ENCODE measurements at places on chromosomes 12 and 14.
A peak's percentile ranks its signal among the peaks of the same experiment; 100 is the strongest.

DNA sequence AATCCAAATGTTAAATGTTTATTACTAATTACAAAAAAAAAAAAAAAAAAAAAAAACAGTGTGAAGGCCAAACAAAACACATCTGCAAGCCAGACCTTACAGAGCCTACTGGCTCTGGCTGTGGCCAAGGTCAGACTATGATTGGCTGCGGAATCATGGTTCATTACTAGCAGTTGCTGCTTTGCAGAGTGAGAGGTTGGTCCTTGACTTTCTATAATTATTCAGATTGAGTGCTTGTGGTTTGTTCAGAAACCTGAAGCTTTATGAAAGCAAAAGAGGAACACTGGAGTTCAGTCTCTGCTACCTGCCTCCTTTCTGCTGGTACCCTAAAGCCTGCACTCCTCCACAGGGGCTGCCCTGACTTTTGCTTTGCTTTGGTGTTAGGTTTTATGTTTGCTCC, 550.9 kb downstream of the BCL11B start:
- DNase-seq = no peak

DNA sequence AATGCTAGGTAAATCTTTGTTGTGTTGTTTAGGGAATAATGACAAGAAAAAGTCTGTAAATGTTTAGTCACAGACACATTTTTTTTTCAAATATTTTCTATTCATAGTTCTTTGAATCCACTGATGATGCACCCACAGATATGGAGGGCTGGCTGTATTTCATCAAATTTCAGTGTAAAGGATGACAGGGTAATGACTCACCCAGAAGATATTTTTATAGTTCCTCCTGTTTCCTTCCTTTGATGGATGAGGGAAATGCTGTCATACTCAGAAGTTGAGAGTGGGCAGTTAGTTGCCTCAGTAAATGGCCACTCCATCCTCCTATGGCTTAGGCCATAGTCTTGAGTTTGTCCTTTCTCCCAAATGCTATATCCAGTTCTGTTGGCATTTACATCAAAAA, 76.9 kb upstream of the REP15 start:
- peak; percentile 97 for DNase-seq

GRCh38 chr12:76084863-76085519, 506 bp upstream of the NAP1L1 start:
- no peak for DNase-seq

DNA sequence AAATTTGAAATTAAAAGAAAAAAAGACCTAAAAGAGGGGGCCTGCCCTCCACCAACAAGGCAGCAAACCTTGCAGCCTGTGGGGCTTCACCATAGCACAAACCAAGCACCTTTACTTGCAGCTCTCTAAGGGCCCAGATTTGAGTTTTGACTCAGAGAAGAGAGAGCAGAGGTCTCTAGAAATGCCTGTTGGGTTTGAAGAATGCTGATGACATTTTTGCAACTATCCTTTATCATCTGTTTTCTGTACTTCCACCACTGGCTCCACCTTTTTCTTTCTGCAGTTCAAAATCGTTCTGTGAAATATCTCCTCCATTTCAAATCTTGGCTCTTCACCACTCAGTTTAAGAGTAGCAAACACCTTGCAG, 83.8 kb upstream of the HMGA2 start:
- DNase-seq = no peak

- peak; percentile 79 for DNase-seq
Measured at GRCh38 chr12:72346363-72346944, 74.3 kb downstream of the TRHDE start.

GRCh38 chr14:39682582-39682981, 250.3 kb upstream of the FBXO33 start:
- DNase-seq = no peak

DNA sequence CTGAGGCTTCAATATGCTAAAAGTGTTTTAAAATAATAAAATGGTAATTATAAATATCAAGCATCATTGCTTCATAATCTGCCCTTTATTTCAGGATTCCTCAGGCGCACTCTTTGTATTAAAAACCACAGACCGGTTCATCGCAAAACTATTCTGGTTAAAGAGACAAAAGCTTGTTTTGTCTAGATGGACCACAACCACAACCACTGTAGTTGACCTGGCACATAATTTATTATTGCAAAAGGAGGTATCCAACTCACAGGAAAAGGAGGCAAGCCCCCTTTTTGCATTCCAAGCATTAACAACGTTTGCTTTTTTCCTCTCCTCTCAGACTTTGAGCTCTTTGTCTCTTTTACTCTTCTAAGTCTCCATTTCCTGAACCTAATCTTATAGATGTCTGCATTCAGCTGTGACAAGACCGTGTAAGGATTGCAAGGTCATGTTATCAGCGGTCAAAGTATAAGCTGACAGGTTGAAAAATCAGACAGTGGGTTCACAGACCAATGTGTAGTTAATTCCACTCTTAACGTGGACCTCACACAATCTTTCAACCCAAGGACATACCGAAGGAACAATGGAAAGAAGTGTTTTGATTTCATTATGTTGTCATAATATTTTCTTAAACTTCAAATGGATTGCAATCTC, 1057.6 kb downstream of the GALC start:
- DNase-seq = peak; percentile 84

DNA sequence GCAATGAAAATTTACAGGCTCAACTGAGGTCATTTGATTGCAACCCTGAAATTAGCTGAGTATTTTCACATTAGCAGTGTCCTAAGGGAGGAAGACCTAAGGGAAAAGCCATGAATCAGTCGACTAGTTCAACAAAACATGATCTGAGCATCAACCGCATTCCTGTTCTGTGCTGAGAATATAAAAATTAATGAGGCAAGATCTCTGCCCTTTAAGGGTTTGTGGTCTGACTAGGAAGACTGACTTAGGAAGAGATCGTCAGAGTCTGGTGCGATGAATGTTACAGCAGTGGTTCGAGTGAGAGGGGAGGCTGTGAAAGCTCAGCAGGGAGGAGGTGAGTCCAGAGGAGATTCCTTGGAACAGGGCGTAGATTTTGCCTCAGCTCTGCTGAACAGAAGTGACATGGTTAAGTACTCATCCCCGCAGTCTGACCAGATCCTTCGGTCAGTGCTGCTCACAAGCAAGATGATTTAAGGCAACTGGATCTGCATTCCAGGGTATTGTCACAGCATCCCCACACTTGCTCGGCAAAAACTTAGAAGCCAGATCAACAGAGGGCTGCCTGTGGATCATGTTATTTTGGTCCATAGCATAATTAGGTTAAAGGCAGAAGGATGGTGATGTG, 49.6 kb downstream of the BMAL2 start:
- DNase-seq = no peak

DNA sequence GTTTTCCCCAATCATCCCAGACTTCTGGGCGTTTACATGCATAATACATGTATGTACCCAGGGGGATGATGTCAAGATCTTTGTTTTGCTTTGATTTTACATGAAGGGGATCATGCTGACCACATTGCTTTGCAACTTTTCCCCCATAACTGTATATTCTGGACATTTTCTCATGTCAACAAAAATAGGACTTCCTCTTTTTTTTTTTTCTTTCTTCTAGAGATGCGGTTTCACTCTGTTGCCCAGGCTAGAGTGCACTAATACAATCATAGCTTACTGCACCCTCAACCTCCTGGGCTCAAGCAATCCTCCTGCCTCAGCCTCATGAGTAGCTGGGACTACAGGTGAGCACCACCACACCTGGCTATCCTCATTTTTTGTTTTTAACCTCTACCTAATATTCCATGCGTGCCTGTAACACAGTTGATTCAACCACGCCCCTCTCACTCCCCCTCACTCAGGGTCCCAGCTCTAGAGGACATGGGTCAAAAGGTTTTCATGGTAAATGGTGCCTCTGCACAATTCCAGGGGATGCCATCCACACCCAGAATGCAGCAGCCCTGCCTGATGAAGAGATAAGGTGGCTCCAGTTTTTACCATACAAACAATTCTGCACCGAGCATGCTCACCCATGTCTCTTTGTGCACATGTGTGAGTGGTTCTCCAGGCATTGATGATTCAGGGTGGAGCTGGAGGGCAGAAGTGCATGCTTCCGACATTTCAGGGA, 32.0 kb upstream of the CIPC start:
- DNase-seq = no peak

DNA sequence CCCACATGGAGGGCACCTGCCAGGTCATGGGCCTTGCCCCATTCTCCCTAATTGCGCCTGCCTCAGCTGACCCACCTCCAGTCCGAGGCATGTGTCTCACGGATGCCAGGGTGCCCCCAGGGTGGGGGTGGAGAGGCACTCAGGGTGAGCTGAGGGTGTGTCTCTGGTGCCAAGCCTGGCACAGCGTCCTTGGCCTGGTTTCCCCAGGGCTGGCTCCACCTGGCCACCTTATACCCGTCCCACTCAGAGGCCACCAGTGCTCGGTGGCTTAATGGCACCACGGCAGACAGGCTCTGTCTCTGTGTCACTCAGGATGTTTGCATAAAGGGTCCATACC, 33.6 kb upstream of the TDRD9 start:
- no peak for DNase-seq

DNA sequence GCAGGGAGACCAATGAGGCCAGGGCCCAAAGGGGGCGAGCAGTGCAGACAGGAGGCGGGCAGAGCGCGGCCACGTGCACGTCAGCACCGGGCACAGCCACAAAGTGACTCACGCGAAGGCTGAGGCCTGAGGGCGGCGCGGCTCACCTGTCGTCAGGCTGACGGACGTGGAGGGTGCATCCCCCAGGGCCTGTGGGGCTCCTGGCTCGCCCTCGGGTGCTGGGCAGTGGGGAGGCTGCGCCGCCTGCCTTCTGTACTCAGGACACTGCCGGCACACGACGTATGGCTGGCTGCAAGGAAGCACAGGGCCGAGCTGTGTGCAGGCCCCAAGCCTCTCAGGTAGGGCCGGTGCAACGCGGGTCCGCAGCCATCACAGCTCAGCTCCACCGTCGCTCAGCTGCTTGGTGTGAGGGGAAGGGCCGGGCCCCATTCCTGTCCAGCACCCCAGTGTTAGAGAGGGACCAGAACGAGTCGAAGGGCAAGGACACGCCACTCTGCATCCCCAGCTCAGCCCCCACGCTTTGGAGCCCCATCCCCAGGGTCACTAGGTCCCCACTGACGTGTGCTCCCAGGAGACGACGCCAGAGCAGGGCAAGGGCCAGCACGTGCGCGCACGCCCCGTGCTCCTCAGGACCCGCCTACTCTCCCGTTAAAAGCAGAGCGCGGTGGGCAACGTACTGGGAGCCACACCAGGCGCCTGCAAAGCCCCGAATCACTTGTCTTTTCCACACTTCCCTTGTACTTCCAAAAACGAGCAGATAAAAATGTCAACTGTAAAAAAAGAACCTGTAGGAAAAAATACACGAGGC, 24.8 kb upstream of the GOLGA3 start:
- no peak for DNase-seq

All from HT1080 (cell line).